Keratinocyte (primary cell): ENCODE measurements at places on chromosomes 11 and 22.
A peak's percentile ranks its signal among the peaks of the same experiment; 100 is the strongest.

- no peak for DNase-seq
Observed at GRCh38 chr11:6418557-6419008, 311 bp downstream of the APBB1 start.

DNA sequence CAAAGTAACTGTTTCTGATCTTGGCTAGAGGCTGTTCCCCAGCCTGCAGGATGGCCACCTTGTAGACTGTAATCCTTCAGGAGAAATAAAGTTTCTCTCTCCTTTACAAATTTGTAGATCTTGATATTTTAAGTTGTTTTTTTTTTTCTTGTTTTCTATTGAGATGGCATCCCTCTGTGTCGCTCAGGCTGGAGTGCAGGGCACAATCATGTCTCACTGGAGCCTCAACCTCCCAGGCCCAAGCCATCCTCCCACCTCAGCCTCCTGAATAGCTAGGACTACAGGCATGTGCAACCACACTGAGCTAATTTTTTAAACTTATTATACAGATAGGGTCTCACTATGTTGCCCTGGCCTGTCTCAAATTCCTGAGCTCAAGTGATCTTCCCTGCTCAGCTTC lies 389.8 kb upstream of the LRRC4C start:
- no peak for DNase-seq

DNA sequence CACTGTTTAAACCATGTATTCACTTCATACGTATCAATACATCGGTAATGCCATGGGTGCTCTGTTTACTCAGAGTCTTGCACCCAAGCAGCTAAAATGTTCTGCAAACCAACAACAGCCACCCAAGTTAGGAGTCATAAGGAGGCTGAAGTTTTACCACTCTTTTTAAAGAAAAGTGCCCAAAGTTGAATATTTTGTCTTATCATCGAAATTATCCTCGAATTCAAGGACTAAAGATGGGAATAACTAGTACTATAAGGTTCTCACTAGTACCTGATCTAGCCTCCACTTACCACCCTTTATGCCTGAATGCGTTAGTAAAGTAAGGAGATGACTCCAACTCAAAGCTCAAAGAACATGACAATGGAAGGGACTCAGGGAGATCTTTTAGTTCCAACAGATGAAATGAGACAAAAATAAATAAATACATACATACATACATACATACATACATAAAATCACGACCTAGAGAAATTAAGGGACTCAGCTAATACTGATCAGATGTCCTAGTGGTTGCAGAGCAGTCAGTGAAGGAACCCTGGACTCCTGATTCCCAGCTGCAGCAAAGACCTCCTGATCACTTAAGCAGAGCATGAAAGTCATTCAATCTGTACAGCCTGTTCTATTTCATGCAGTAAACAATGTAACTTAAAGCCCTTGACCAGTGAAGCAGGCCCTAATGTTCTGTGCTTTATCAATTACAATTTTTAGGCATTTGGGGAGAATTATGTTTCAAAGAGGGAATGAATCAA lies 7.7 kb downstream of the OSBP start:
- no peak for DNase-seq

- no peak for DNase-seq
Observed at GRCh38 chr22:20203552-20204201, 52.8 kb upstream of the CCDC188 start.

- no peak for DNase-seq
Observed at GRCh38 chr11:64665411-64665821, 57.6 kb downstream of the NRXN2 start.

DNA sequence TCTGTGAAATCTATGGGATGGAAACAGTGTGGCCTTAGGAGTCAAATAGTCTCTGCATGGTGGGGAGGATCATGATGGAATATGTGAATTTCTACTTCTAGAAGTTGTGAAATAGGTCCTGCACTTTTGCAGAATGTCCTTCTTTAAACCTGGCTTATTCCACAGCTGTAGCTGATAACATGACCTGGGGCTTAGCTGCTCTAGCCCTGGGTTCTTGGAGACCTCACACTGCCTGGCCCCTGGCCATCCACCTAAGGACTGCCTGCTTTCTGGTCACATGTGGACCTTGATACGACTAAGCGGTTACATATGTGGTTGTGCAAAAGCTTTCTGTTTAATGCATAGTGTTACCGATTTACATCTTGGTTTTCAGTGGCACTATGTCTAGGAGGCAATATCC lies 88.2 kb downstream of the SWAP70 start:
- no peak for DNase-seq

- peak; percentile 71 for DNase-seq
Observed at GRCh38 chr11:13837286-13837685, 125.2 kb upstream of the SPON1 start.

- DNase-seq, result no peak
Observed at GRCh38 chr11:134030853-134031252, 38.0 kb upstream of the JAM3 start.

DNA sequence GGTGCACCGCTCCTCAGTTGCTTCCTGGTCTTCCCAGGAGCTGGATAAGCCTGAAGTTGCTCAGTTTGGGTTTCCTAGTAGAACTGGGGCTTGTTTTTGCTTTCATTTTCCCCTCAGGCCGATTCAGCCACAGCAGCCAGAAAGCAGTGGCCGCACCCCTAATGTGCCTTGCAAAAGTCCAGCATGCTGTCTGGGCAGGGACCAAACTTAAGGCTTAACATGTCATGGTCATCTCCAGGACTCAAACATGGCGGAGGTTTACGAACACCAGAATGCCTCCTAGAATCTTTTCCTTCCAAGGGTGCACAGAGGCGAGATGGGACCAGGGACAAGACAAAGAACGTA lies 2.5 kb downstream of the GNG3 start:
- no peak for DNase-seq

DNA sequence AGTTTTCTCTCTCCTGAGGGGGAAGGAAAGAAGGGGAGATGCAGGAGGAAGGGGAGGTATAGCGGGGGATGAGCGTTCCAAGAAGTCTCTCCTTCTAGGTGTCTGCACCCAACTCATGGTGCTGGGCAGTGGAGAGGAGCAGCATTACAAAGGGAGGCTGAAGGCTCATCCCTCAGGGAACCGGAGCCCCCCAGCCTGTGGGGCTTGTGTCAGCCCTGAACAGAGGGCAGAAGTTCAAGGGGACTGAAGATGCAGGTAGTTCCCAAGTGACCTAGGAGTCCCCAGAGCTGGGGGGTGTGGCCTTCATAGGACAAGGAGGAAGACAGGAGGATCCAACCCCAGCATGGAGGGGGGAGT lies 1.8 kb downstream of the C11orf68 start:
- no peak for DNase-seq

- peak; percentile 21 for DNase-seq
Observed at GRCh38 chr11:26297189-26297975, 34.5 kb upstream of the ANO3 start.

DNA sequence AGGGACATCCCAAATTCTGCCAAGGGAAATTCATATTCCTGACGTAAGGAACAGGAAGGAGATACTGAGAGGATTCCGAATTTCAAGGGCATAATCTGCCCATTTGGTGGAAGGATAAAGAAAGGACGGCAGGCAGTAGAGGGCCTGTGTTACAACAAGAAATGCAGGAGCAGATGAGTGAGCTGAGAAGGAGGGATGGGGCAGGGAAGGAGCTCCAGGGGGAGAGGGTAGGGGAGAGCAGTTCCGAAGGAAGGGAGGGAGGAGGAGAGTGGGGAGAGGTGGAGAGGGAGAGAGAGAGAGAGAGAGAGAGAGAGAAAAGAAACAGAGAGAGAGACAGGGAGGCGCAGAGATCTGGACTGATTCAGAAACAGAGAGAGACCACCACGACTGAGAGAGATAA lies 843 bp downstream of the OPCML start:
- DNase-seq, result no peak

DNA sequence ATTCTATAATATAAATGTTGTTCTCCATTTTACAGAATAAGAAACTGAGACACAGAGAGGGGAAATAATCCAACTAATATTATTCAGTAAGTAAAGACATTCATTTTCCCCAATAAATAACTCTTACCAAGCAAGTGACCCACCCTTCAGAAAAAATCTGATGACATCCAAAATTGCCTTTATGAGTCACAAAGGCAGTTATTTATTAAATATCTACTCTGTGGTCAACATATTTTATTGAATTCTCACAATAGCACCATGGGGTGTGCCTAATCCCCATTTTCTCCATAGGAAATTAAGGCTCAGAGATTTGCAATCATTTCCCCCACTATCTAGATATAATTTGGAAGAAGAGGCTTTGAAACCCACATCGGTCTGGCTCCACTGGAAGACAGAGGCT lies 161.5 kb upstream of the ISX start:
- no peak for DNase-seq

DNA sequence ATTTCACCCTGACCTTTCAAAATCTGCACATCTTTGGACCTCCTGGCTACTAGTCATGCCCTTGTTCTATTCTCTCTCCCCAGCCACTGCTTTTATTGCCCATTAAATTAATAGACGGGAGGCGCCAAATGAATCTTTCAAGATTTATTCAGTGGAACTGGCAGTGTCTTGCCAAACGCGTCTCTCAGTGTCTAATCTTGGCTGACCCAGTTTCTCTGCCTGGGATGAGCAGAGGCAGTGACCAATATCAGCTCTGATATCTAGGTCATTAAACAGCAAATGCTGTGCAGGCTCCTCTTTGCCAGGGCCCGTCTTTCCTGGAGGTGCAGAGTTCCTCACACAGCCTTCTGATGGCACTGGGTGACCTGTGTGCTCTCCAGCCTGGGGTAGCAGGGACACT lies 74.0 kb downstream of the TRAF6 start:
- DNase-seq, result no peak

GRCh38 chr11:65116370-65117205 lies 913 bp downstream of the ZNHIT2 start:
- DNase-seq, result no peak

- no peak for DNase-seq
Observed at GRCh38 chr22:36933629-36934417, 20.4 kb downstream of the CSF2RB start.

DNA sequence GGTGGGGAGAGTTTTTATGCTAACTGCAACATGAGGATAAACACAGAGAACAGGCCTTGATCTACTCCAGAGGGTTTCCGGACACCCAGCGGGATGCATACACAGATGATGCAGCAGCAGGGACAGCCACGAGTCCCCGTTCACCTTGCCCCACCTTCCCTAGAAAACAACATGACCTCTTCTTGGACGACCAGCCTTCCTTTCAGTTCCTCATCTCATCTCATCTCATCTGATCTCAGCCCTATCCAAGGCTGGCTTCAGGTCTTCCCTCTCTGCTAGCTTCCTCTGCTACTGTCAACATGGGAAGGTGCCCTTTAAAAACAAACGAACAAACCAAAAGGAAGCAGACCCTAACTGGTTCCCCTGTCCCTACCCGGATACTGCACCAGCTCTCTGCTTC lies 1356.2 kb downstream of the TBC1D22A start:
- no peak for DNase-seq

- no peak for DNase-seq
Observed at GRCh38 chr22:37610480-37611129, 2.0 kb downstream of the GGA1 start.

GRCh38 chr11:60288531-60288930 lies 8.1 kb downstream of the MS4A4A start:
- DNase-seq, result no peak

GRCh38 chr11:92979176-92979575 lies 9.7 kb downstream of the MTNR1B start:
- no peak for DNase-seq

- no peak for DNase-seq
Observed at GRCh38 chr11:75047191-75047590, 49.5 kb downstream of the OR2AT4 start.

- DNase-seq, result no peak
Observed at GRCh38 chr11:100525635-100526034, 161.5 kb upstream of the ARHGAP42 start.

- DNase-seq, result no peak
Observed at GRCh38 chr22:44091021-44091721, 67.1 kb downstream of the PARVB start.

- no peak for DNase-seq
Observed at GRCh38 chr11:80584661-80585060, 1143.8 kb upstream of the TENM4 start.

GRCh38 chr11:33636104-33636503 lies 64.5 kb downstream of the C11orf91 start:
- DNase-seq, result peak; percentile 75

- DNase-seq, result no peak
Observed at GRCh38 chr11:88064097-88064705, 111.0 kb downstream of the RAB38 start.

- DNase-seq, result no peak
Observed at GRCh38 chr11:62267576-62267975, 2.4 kb upstream of the SCGB2A2 start.

DNA sequence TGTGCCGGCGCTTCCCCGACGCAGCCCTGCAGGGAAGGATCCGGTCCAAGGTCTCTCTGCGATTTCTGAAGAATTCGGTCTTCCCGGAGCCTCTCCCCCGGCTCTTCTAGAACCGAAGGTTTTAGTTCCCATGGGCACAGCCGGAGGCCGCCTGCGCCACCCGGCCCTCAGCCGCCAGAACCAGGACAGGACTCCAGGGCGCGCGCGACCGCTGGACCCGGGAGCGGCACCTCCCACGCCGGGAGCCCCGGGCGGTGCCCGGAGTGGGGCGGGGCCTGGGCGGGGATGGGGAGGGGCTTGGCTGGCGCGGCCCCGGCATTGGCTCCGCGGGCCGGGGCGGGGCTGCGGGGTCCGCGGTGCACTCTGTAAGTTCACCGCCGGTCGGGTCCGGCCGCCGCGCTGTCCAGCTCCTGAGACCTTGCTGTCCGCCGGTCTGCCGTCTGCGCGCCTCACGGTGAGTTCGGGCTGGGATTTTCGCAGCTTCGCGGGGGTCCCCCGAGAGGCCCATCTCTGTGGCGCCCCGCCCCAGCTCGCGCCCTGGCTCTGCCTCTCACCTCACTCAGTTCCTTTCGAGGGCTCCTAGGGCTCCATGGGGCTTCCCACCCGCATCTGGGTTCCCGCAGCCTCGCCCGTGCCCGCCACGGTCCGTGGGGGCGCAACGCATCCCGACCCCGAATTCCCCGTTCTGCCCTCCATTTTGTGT lies at the start of gene CDC42EP2:
Gene CDC42EP2 (plus strand): TSS at position 366 of the 703 bp plus-strand sequence. CDS start 6,033 bp downstream, outside the sequence.
- no peak for DNase-seq

DNA sequence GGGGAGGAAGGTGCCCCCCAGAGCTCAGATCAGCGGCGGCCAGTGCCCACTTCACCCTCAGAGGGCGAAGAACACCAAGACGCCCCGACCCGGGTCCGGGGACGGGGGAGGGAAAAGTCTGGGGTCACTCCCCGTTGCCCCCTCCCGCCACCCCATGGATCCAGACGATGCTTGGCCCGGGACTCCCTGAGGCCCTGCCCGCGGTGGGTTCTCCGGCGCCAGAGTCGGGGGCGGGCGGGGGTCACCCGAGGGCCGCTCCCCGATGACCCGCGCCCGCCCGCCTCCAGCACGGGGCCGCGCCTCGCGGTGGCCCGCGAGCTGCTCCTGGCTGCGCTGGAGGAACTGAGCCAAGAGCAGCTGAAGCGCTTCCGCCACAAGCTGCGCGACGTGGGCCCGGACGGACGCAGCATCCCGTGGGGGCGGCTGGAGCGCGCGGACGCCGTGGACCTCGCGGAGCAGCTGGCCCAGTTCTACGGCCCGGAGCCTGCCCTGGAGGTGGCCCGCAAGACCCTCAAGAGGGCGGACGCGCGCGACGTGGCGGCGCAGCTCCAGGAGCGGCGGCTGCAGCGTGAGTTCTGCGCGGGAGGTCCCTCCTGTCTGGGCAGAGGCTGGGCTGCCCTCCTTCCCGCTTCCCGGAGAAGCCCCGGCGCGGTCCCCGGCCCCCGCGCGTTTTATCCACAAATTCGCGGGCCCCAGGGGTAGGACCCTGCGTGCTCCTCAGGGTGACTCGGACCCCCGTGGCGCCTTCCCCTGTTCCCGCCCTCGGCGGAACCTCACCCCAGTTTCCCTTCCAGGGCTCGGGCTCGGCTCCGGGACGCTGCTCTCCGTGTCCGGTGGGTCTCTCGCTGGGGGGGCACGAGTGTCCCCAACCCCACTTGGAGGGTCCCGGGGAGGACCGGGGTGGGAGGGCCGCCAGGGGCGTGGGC lies 1.1 kb downstream of the NLRP6 start:
- no peak for DNase-seq
